ENCODE measurements at places on chromosomes 1 and 21. TPM values are rescaled to one million over a fixed set of nuclear protein-coding genes. Genes with fewer than 3 reads are reported as not detected.

TRAF5 gene
- total RNA-seq = 22.0 TPM

- peak; percentile 60 for DNase-seq
Measured at GRCh38 chr1:29975036-29975694, 738.8 kb downstream of the PTPRU start.

- DNase-seq = no peak
Measured at GRCh38 chr1:185279571-185279970, 37.5 kb downstream of the IVNS1ABP start.

GRCh38 chr1:224684979-224685425 is 68.9 kb downstream of the CNIH3 start:
- DNase-seq = no peak

ADGRL2 gene
- total RNA-seq = 73.9 TPM

Data from esophagus muscularis mucosa (tissue), 4 donors.